ENCODE measurements at places on chromosomes 7 and 10.

DNA sequence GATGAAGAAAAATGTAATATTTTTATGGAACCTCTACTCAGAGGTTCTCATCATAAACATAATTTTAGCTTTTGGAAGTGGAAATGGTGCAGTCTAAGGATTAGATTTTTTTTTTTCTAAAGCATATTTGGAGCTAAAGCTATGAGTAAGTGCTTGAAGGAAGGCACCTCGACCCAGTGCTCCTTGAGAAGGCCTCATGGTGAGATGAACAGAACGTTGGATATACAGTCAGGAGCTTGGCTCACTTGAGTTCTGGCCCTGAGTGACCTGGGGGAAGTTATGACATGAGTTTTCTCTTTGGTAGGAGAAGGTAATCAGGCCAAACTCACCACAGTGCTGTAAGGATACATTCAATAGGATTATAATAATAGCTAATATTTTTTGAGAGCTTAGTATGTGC is 163.3 kb downstream of the JCAD start:
- ATAC-seq = no peak

DNA sequence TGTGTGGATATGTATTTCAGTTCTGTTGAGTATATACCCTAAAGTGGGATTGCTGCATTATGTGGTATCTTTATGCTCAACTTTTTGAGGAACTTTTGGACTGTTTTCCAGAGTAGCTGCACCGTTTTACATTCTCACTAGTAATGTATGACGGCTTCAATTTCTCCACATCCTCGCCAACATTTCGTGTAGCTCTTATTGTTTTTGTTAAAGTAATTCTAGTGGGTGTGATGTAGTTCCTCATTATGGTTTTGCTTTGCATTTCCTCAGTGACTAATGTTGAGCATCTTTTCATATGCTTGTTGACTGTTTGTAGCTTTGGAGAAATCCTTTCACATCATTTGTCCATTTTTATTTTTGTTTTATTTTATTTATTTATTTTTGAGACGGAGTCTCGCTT is 4.5 kb downstream of the STMP1 start:
- ATAC-seq = no peak

- ATAC-seq = no peak
These were observed 3.5 kb downstream of the STK31 start for GRCh38 chr7:23713285-23714149.

DNA sequence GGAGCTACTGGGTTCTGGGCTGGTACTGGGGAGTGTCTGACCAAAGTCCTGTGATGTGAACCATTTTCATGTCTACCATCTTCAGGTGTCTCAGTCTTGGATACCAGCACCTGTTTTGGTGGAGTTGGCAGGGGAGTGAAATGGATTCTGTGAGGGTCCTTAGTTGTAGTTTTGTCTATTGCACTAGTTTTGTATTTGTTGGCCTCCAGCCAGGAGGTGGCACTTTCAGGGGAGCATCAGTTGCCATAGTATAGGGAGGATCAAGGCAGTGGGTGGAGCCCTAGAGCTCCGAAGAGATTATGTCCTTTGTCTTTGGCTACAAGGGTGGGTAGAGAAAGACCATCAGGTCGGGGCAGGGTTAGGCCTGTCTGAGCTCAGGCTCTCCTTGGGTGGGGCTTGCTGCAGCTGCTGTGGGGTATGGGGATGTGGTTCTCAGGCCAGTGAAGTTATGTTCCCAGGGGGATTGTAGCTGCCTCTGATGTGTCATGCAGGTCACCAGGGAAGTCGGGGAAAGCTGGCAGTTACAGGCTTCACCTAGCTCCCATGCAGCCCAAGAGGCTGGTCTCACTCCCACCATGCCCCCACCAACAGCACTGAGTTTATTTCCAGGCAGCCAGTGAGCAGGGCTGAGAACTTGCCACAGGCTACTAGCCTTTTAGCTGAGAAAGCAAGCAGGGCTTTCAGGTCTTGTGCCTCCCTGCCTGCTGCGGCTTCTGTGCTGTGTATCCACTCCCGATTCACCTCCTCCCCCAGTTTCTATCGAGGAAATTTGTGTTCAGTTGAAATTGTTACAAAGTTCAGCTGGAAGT is 153.1 kb downstream of the ZNF365 start:
- no peak for ATAC-seq

DNA sequence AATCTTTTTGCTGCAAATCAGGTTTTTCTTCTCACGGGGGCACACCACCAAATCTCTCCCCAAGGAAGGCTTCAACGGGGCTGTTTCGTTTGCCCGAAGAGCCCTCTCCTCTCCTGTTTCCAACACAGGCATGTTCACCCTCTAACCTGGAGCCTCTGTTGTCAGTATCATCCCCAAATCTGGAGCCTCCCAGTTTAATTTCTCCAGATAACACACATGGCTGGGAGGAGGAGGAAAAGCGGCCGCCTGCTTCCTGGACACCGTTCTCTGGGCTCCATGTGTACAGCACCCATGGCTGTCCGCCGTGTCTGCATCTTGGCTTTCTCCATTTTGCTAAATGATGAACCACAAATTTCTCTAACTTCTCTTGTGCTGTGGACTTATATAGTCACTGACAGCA is 214.5 kb downstream of the DIP2C start:
- no peak for ATAC-seq

DNA sequence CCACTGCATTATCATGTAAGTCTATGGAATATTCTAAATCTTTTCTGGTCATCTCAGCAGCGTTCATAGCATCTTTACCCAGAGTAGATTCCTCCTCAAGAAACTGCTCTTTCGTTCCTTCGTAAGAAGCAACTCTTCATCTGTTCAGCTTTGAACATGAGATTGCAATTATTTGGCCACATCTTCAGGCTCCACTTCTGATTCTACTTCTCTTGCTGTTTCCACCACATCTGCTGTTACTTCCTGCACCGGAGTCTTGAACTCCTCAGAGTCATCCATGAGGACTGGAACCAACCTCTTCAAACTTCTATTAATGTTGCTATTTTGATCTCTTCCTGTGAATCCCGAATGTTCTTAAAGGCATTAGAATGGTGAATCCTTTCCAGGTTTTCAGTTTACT is 12.7 kb downstream of the CHST12 start:
- no peak for ATAC-seq

- ATAC-seq = no peak
These were observed 134.6 kb downstream of the LHPP start for GRCh38 chr10:124596116-124596785.

- no peak for ATAC-seq
These were observed 75.5 kb downstream of the KLF6 start for GRCh38 chr10:3709456-3710060.

GRCh38 chr7:63521-64021 is 128.8 kb upstream of the FAM20C start:
- no peak for ATAC-seq

All from activated T-helper 17 cell treated with anti-CD3 and anti-CD28 coated beads, Interleukin-2, amount 50 U/mL, for 72 hours (primary cell).